ENCODE measurements at places on chromosomes 16 and 17. TPM values are rescaled to one million over a fixed set of nuclear protein-coding genes. Genes with fewer than 3 reads are reported as not detected.

GP2 gene
- total RNA-seq = not detected

CRISPLD2 gene
- 0.07 TPM for total RNA-seq

GAS2L2 gene
- total RNA-seq = not detected

KRTAP2-1 gene
- total RNA-seq = not detected

NACA2 gene
- total RNA-seq = not detected

MT1E gene
- total RNA-seq = 259 TPM

CORO6 gene
- total RNA-seq = 4.3 TPM

CA4 gene
- total RNA-seq = not detected

KRT12 gene
- total RNA-seq = not detected

TEKT5 gene
- not detected for total RNA-seq

PRCD gene
- total RNA-seq = 0.65 TPM

SNX20 gene
- not detected for total RNA-seq

FNDC8 gene
- not detected for total RNA-seq

TIMP2 gene
- total RNA-seq = 86.8 TPM

C16orf96 gene
- not detected for total RNA-seq

EXOC3L1 gene
- total RNA-seq = 3.3 TPM

HS3ST4 gene
- not detected for total RNA-seq

C17orf50 gene
- total RNA-seq = not detected

PPY gene
- total RNA-seq = not detected

ADGRG3 gene
- total RNA-seq = not detected

ZFP3 gene
- 2.4 TPM for total RNA-seq

SPATA32 gene
- total RNA-seq = not detected

ZNF750 gene
- total RNA-seq = 0.13 TPM

ZG16 gene
- total RNA-seq = not detected

ATAD5 gene
- total RNA-seq = 17.3 TPM

DNAH2 gene
- not detected for total RNA-seq

KRTAP17-1 gene
- not detected for total RNA-seq

TMEM114 gene
- not detected for total RNA-seq

KRTAP4-4 gene
- not detected for total RNA-seq

RAB37 gene
- 0.13 TPM for total RNA-seq

ACSM3 gene
- total RNA-seq = 22.2 TPM

ALOXE3 gene
- not detected for total RNA-seq

RPL26 gene
- 3,967 TPM for total RNA-seq

RHBDF2 gene
- 23.0 TPM for total RNA-seq

UNC45B gene
- under 0.01 TPM for total RNA-seq

PROCA1 gene
- total RNA-seq = 1.3 TPM

DDX19B gene
- 35.1 TPM for total RNA-seq

KCNJ2 gene
- total RNA-seq = 25.0 TPM

SLC13A2 gene
- not detected for total RNA-seq

HAS3 gene
- 0.40 TPM for total RNA-seq

CFAP20 gene
- 50.7 TPM for total RNA-seq

NXPH3 gene
- total RNA-seq = 0.53 TPM

CACNG5 gene
- total RNA-seq = not detected

PDILT gene
- total RNA-seq = not detected

Measured in thoracic aorta endothelial cell (primary cell).